Activated CD4-positive, alpha-beta T cell treated with anti-CD3 and anti-CD28 coated beads, Interleukin-2, amount 50 U/mL, for 16 hours (primary cell): ENCODE measurements at places on chromosomes 1 and 21.
A peak's percentile ranks its signal among the peaks of the same experiment; 100 is the strongest.

GRCh38 chr1:27147842-27148518 is 6.9 kb downstream of the SLC9A1 start:
- no peak for DNase-seq

- no peak for DNase-seq
Measured at GRCh38 chr1:39854738-39855137, 28.6 kb downstream of the TRIT1 start.

DNA sequence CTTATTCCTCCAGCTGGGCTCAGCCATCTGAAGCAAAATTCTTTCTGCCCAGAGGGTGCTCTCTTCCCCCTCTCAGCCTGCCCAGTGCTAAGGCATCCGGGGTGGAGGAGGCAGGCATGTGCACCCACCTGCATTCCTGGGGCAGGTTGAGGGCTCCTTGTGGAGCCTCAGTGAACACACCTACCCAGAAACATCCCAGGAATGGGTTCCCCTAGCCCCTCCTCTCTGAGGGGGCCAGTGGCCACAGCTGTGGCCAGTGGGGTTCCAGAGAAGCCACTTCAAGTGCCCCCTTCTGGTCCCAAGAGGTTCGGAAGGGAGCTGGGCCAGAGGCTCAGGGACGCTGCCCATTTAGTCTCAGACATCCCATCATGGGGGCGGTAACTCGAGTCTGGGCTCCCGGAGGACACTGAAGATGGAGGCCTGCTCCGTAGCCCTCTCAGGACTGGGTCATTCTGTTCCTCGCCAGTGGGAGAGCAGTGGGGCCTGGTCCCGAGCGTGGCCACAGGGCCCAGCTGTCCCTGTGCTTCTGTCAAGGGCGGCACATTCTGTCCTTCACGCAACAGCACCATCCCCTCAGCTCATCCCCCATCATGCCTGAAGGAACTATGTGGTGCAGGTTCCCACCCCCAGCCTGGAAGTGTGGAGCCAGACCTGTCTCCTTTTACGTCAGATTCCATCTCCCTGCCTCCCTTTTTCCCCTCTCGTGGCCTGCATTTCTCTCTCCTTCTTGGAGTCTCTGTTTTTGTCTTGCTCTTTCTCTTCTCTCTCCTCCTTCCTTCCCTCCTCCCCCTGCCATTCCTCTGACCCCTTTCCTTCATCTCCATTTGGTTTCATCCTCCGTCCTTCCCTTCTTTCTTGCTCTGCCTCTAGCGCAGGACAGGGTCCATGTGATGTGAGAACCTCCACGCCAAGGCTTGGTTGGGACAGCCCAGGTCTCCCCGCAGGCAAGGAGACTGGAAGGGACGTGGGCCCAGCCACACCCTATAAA is 49.6 kb upstream of the KDM4A start:
- no peak for DNase-seq

DNA sequence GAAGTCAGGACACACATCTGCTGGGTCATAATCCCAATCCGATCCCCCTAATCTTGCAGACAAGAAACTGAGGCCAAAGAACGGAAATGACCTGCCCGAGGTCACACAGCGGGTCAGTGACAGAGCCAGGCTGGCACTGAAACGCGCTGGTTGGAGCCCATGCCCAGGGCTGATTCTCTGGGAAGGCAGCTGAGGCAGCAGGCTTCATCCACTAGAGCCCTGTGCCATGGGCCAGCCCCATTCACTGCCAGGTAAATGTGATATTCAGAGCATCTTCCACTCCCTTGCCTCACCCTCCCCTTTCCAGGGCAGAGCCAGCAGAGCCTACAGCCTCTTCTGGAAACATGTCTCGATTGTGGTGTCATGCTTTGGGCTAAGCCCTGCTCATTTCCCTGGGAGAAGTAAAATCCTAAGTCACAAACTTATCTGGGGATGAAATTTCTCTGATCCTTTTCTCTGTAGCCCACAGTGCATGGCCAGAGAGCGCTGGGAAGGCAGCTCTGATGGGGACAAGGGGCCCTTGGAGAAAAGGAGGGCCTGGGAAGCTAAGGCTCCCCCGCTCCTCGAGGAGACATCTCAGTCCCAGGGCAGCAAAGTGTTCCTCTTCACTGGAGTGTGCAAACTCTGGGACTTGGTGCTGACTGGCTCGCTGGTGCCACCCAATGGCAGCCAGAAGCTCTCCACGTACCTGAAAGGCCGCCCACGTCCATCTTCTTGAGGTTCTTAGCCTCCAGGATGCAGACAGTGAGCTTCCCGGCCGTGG is 110.4 kb downstream of the SYT2 start:
- peak; percentile 47 for DNase-seq

DNA sequence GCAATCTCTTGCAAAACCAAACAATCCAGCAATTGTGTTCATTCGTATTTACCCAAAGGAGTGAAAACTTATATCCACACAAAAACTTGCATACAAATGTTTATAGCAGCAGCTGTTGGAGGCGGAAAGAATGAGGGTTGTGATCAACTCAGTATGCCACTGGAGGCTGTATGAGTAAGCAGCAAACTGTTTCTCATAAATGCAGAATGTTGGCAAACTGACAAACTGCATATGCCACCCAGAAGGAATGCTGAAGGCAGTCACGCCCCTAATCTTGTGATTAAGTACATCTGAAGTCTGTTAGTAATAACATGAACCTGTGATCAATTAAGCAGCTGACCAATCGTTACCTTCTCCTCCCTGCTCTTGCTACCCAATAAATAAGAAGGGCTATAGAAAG is 60.5 kb upstream of the CR2 start:
- no peak for DNase-seq

DNA sequence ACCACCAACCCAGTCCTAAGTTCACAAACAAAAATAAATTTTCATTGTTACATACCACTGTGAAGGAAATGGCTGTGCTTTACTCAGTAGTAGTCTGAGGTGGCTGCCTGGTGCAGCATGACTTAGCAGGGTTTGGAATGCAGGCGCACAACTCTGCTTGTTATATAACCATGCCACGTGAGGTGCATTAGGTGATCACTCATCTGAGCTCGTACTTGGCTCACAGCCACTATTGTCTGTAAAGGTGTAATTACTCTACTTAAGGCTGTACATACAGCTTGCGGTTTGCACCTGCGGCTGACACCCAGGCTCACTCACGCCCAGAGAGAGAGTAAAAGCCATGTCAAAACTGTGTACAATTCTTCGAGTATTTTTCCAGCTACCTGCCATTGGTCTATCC is 599.4 kb downstream of the LTN1 start:
- DNase-seq, result no peak

DNA sequence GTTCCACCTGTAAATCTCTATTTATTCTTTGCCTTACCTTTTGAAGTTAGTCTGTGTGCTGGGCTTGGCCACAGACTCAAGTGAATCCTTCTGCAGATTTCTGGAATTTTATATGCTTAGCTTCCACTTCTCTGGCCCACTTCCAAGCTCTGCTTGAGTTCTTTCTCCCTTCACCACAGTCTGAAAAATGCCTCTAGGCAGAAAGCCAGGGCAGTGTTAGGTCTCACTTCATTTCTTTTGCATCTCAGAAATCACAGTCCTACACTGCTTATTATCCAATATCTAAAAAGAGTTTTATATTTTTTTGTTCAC is 48.9 kb downstream of the INKA2 start:
- DNase-seq, result no peak

DNA sequence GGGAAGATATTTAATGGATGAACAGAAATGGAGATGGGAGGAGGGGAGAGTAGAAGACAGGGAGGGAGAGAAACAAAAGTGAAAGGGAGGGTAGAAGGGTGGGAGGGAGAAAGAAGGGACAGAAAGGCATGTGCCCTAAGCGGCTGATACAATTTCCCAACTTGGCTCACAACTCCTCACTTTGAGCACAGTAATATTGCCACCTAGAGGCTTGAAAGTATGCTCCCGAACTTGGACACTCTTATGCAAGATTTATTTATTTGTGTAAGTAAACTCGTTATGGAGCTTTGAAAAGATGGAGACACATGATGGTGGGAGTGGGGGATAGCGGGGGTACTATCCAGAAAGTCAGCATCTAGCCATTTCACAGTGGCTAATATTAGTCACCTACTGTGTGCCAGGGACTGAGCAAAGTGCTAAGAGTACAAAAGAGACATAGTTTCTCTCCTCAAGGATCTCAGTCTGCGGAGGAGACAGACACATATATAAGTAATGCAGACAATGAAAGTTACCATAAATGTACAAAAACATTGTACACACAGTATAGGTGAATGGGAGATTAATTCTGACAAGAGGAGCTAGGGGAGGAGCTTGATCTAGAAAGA is 189.7 kb downstream of the SEC16B start:
- no peak for DNase-seq

- DNase-seq, result peak; percentile 75
Measured at GRCh38 chr1:37682334-37682987, 9.9 kb upstream of the CDCA8 start.

DNA sequence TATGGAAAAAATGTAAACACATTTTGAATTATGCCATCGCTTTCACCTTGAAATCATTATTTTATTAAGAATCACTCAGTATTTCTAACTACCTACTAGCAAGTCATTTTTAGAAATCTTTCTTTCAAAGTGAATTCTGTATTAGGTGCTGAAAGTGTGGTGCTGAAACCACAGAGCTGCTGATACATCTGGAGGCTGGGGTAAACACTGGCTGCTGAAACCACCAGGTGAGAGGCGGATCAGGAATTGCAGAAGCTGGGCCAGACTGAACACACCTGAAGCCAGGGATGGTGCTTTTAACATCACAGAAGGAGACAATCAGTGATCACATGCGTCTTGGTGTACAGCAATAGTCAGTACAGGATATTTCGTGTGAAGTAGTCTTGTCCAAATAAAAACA is 42.2 kb upstream of the KCNE1 start:
- no peak for DNase-seq

- no peak for DNase-seq
Measured at GRCh38 chr1:68322096-68322495, 89.8 kb upstream of the WLS start.

- DNase-seq, result no peak
Measured at GRCh38 chr1:233290396-233291034, 5.0 kb downstream of the PCNX2 start.

- DNase-seq, result no peak
Measured at GRCh38 chr1:18470671-18471355, 9.9 kb upstream of the KLHDC7A start.

DNA sequence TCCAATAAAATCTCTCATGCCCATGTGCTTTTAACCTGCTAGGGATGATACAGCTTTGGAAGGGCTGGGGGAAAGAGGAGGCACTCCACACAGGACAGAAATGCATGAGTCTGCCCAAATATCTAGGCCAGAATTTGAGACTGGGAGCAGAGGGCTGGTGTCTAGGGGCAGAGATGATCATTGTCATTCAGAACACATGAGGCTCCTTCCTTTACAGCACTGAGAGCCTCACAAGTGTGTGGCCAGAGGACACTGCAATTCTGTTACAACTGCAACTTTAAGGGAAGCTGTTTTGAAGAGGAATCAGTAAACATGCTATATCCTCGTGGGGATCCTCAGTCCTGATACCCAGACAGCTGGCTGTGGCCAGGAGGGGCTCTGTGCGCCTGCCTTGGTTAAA is 541.3 kb downstream of the OMA1 start:
- no peak for DNase-seq

DNA sequence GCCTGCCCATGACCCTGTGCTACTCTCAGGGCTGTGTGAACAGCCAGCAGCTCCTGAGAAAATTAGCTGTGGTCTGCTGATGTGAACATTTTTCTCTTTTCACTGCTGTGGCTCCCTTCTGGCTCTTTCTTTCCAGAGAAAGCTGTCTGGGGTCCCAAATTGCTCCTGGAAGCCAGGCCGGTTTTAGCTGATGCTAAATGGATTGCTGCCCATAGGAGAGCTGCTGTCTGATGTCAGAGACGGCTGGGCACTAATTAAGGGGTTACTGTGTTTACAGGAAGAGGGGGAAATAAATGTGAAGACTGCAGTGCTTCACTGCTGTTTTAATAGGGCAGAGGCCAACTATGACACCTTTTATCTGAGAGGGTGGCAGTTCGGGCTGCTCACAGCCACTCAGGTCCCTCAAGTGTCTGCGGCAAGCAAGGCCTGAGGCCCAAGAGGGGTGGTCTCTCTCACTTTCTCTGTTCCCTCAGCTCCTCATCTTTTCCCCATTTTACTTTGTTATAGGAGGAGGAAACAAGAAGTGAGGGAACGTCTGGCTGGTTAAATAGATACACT is 106.0 kb upstream of the GNG12 start:
- DNase-seq, result no peak

GRCh38 chr21:18443085-18443484 is 39.5 kb upstream of the TMPRSS15 start:
- no peak for DNase-seq

- DNase-seq, result no peak
Measured at GRCh38 chr1:184672013-184672726, 82.5 kb downstream of the EDEM3 start.

DNA sequence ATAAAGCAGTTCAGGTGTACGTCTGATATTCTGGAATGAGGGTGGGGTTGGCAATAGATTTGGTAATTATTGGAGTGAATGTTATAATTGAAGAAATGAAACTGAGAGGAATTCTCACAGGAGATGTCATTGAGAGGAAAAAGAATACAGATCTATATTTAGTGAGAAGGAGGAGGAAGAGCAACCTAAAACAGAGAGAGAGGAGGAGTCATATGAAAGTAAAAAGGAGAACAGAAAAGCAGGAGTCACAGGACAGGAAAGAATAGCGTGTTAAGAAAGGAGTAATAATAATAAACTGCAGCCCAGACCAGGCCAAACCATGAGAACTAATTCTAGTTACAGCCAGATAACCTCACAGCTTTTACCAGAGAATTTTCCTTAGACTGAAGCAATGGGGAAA is 62.7 kb upstream of the MROH9 start:
- DNase-seq, result no peak

- no peak for DNase-seq
Measured at GRCh38 chr1:58883037-58883887, 99.4 kb upstream of the JUN start.

DNA sequence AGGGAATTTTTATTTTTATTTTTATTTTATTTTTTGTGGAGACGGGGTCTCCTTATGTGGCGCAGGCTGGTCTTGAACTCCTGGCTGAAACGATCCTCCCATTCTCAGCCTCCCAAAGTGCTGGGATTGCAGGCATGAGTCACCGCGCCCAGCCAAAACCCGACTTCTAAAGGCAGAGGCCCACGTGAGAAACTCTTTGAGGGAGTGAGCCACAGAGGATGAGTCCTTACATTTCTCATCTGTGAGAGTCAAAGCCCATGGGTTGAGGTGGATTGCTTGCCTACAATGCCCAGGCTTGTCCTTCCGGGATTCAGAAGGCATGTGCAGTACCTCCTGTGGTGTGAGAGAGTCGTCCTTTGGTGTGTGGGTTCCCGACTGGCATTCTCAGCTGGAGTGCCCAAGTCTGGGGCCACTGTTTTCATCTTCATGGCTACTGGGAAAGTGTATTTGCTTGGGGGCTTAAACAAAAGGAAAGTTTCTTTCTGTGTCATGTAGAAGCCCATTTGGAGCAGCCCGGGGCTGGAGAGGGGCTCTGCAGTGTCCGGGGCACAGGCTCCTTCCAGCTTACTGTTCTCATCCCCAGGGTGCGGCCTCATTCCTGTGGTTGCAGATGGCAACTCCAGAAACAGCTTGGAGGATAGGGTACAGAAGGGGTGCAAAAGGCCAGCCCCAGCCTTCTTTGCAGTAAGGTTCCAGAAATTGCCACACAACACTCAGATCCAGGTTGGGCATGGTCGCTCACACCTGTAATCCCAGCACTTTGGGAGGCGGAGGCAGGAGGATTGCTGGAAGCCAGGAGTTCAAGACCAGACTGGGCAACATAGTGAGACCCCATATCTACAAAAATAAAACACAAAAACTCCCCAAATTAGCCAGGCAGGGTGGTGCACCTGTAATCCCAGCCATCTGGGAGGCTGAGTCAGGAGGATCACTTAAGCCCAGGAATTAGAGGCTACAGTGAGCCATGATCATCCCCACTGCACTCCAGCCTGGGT is 29.4 kb upstream of the CSF3R start:
- DNase-seq, result no peak

- DNase-seq, result peak; percentile 87
Measured at GRCh38 chr1:26317612-26318337, at the start of gene CD52. Gene CD52, plus strand, starts transcription at chr1:26317958. Its CDS starts 60 bp downstream, at chr1:26318018.
